ENCODE measurements at places on chromosomes 7 and 10.

GRCh38 chr7:55427800-55428199 is 62.7 kb downstream of the LANCL2 start:
- DNase-seq, result no peak

- no peak for DNase-seq
Measured at GRCh38 chr10:34964166-34964800, 125.9 kb downstream of the CUL2 start.

GRCh38 chr7:29611941-29612544 is 48.4 kb downstream of the PRR15 start:
- no peak for DNase-seq

DNA sequence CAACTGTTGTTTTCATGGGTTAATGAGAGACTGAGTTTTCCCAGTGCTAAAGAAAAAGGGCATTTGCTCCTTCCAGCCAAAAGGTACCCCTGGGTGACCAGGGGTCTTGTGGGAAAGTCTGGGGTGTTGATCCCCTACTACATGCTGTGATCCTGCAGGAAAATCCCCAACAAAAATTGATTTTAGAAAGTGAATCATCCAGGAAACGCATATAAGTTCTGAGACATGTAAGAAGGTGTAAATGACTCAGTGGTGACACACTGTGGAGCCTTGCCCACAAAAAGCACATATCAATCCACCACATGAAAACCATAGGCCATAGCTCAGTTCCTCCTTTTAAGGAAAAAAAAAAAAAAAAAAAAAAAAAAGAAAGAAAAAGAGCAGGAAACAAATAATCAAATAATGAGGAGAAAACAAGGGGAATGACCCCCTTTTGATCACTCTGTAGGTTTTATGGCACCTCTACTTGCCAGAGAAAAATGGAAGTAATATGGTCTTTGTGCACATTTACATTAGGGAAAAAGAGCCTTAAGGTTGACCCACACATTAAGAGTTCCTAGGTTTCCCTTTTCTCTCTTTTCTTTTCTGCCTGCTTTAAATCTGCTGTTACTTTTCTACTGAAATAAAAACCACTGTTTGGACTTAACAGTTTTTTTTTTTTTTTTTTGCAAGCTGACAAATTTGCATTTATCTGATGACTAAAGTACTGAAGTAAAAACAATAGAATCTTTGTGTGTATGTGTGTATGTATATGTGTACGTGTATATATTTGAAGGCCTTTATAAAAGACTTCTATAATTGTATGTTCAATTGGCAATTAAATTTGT is 386.0 kb downstream of the KIF20B start:
- DNase-seq, result no peak

DNA sequence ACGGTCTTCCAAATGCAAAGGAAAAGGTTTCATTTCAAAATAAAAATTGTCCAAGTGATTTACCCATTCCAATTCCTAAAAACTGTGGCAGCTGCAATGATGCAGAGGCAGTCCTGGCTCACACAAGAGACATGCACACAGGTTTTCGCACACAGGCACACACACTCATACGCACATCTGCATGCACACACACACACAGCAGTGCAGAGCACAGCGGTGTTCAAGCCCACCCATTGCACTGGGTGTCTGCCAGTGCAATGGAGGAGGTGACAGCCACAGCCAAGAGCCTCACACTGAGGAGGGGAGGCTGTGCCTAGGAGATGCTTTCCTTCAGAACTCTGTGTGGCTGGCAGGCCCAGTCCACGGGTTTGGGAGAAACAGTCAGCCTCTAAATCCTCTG is 123.7 kb downstream of the SLIT1 start:
- DNase-seq, result no peak

DNA sequence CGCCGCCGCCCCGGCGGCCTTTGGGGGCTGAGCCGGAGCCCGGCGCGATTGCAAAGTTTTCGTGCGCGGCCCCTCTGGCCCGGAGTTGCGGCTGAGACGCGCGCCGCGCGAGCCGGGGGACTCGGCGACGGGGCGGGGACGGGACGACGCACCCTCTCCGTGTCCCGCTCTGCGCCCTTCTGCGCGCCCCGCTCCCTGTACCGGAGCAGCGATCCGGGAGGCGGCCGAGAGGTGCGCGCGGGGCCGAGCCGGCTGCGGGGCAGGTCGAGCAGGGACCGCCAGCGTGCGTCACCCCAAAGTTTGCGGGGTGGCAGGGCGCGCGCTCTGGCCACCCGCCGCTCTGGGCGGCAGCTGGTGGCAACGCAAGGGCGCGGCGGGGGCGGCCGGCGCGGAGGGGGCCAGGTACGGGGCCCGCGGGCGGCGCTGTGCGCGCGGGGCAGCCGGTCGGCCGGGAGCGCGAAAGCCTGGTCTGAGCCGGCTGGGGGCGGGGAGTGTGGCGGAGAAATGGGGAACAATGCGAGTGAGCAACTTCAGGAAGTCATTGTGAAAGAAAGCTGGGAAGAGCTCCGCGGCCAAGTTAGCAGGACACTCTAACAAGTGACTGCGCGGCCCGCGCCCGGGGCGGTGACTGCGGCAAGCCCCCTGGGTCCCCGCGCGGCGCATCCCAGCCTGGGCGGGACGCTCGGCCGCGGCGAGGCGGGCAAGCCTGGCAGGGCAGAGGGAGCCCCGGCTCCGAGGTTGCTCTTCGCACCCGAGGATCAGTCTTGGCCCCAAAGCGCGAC is at the start of gene IKZF1:
TSS of gene IKZF1 (plus strand) at position 588 of the 782 bp plus-strand sequence. CDS start 14,346 bp downstream, outside the sequence.
- peak; percentile 90 for DNase-seq

DNA sequence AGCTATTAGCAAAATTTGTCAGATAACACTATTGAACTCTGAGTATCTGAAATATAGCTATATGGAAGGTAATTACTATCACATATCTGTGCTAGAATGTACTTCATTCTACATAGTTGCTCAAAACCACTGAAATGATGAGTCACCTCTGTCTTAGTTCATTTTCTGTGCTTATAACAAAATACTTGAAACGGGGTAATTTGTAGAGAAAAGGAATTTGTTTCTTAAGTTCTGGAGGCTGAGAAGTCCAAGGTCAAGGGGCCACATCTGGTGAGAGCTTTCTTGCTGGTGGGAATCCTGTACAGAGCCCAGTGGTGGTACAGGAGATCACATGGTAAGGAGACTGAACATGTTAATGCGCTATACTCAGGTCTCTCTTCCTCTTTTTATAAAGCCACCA is 41.9 kb upstream of the TNKS2 start:
- no peak for DNase-seq

- DNase-seq, result no peak
Measured at GRCh38 chr7:22662036-22662435, 65.0 kb upstream of the IL6 start.

GRCh38 chr7:23598296-23598695 is 1.1 kb downstream of the CCDC126 start:
- DNase-seq, result no peak

DNA sequence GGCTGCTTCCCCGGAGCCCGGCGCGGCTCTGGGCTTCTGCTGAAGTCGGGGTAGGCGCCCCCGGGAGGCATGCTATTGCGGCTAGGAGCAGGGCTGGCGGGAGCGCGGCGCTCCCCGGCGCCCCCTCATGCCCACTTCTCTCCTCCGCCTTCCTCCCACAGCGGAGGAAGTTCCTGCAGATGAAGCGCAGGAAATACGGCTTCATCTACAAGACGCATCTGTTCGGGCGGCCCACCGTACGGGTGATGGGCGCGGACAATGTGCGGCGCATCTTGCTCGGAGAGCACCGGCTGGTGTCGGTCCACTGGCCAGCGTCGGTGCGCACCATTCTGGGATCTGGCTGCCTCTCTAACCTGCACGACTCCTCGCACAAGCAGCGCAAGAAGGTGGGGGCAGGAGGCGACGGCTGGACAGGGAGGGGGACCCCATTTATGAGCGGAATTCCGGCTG is 479 bp downstream of the CYP26A1 start:
- DNase-seq, result no peak

All from AML-193 (cell line).